ENCODE measurements at places on chromosomes 6 and 20.

GRCh38 chr6:8180327-8181159 is 78.2 kb upstream of the EEF1E1 start:
- peak; percentile 91 for DNase-seq

- peak; percentile 81 for DNase-seq
These were observed 6.2 kb downstream of the CSTL1 start for GRCh38 chr20:23445596-23446217.

GRCh38 chr6:118717106-118717505 is 65.7 kb upstream of the CEP85L start:
- DNase-seq: no peak

DNA sequence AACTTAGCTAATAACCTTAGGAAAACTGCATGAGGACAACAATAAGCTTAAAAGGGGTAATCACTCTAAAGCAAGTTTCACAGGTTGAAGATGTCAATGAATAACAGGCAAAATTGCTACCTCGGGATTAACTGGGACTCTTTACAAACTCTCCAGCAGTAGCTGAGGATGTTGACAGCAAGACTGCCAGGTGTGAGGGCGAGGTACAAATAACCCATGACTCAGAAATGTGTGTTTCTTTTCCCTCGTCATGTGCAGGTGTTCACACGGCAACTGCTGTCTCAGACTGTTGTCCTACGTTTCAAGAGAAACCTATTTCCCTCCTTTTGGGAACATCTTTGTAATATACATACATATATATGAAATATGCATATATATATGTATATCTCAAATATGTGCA is 15.9 kb downstream of the BCAS1 start:
- no peak for DNase-seq

DNA sequence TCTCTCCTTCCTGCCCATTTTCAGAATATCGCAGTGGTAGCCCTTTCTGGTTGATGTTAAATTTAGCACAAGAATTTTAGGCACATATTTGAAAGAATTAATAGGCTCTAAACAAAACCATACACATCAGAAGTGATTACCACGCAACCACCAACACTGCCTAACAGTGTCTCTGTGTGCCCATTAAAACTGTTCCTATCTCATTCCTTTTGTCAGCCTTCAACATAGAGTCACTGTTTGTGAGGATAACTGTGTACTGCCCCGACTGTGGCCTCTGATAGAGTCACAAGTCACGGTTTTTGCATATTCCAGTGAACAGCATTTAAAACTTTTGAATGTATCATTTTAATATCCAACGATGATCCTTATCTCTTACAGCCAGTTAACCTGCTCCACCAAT is 116.8 kb upstream of the TNFAIP3 start:
- DNase-seq: no peak

DNA sequence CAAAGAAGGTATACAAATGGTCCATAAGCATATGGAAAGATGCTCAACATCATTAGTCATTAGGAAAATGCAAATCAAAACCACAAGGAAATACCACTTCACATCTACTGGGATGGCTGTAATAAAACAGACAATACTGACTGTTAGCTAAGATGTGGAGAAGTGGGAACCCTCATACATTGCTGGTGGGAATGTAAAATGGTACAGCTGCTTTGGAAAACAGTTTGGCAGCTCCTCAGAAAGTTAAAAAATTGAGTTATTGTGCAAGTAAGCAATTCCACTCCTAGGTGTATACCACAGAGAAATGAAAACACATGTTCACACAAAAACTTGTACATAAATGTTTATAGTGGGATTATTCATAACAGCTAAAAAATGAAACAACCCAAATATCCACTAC is 173.0 kb upstream of the JAG1 start:
- peak; percentile 13 for DNase-seq

DNA sequence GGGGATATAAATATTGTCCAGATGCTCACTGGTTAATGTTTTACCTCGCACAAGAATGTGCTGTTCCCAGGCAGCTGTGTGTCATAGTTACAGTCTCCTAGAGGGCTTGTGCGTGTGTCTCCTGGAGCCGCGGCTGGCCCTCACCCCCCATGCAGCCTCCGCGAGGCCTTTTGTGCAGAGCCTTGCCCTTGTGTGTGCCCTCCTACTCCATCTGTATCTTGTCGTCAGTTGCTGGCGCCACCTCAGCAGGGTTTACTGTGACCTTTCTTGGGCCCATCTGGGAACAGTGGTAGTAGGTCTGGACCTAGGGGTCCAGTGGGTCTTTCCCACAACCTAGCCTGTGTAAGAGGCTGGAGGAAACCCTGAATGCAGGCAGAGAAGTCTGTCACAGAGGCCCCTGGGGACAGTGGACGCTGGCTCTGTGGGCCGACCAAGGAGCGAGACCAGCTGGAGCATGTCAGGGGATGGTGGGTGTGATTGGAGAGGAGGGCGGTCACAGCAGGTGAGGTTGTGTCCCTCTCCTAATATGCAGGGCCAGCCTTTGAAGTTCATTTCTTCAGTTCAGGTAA is 35.2 kb downstream of the PPP1R14C start:
- DNase-seq: no peak

DNA sequence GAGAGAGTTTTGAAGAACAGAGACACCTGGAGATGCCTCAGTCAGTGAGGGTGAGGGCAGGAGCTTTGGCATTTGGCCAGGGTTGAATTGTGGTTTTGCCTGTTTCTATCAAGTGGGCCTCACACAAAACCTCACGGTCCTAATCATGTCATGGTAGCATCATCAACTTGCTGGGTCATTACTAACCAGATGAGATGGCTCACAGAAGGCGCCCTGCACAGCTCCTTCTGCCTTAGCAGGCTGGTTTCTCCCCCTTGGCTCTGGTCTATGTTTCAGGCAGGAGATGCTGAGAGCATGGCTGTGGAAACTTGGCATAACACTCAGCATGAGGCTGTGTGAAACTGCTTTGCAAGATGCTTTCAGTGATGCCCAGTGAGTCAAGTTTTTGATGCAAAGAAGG is 99.3 kb downstream of the LRRC1 start:
- peak; percentile 35 for DNase-seq

DNA sequence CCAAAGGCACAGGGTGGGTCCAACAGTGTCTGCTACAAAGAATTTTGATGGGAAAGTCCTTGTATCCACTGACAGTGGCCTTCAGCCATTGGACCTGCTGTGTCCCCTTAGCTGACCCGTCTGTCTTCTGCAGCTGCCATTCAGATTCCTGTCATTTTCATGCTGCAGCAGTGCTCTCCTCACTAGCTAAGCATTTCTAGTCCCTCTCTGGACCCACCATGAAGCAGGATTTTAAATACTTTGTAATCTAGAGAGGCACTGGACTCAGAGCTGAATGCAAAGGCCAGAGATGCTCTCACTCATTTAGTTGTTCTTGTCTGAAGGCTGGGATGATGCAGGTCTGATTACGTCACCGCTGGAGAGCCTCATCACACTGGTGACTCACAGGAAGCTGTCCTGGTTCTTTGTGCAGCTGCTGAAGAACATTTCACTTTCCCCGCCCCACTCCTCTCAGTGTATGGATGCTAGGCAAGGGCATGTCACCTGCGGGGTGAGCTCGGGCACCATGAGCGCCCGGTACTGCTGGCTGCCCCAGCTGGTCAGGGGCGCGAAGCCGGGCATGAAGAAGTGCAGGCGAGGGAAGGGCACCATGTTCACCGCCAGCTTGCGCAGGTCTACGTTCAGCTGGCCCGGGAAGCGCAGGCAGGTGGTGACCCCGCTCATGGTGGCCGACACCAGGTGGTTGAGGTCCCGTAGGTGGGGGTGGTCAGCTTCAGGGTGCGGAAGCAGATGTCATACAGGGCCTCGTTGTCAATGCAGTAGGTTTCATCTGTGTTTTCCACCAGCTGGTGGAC is 19.4 kb upstream of the TUBB2A start:
- peak; percentile 94 for DNase-seq

DNA sequence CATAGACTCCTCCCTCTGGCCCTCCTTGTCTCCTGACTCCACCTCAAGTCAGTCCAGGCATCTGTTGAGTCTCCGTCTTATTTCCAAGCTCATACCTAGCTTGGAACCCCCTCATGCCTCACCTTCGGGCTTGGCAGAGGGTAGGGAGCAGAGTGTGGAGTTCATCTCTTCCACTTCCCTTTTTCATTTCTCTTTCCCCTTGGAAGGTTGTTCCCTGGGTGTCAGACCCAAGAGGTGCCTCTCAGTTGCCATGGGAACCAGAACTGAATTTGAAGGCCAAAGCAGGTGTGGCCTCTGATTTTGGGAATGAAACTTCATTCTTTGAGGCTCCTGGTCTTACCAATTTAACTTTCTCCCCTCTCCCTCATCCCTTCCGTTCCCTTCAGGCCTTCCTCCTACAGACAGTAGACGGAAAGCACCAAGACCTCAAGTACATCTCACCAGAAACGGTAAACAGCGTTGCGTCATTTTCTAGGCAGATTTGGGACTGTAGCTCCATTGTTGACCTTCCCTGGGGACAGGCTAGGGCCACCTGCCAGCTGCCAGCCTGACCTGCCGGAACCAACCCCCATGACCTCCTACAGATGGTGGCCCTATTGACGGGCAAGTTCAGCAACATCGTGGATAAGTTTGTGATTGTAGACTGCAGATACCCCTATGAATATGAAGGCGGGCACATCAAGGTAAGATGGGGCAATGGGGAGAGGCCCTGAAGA is 6.6 kb downstream of the CDC25B start:
- DNase-seq: no peak

- no peak for DNase-seq
These were observed 8.7 kb upstream of the DSP start for GRCh38 chr6:7532821-7533220.

DNA sequence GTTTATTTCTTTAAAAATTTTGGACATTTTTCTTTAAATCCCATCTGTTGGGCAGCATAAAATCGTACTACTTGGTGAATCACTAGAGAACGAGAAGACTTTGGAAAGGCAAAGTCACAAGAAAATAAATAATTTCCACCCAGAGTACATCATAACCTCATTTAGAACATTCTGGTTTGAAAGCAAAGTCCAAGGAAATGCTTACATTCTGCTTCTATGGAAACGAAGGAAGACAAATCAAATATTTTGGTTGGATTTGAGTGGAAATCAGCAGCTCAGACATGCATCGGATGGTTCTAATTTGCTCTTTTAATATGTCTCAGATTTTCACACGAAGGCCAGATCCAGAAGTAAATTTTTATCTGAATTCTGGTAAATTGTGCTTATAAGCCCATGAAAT is 60.7 kb upstream of the LTV1 start:
- DNase-seq: no peak

- DNase-seq: no peak
These were observed 58.7 kb downstream of the SNX5 start for GRCh38 chr20:17909869-17910321.

DNA sequence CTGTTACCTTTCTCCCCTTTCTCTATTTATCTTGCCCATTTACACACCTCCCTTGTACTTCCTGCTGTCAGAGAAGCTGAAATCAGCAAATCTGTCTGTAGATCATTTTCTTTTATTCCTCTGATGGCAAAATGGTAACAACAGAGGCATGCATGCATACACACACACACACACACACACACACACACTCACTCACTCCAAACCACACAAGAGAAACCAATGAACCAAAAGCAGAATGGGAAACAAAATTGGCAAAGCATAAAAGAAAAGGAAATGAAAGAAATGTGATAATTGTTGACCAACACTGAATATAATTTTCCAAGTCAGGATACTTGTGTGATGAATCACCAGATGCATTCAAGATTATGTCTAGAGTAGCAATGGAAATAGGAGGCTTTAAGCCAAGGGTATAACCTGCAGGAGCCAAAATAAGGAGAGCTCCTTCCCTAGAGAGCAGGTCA is 172.4 kb downstream of the PLCB4 start:
- DNase-seq: peak; percentile 62

DNA sequence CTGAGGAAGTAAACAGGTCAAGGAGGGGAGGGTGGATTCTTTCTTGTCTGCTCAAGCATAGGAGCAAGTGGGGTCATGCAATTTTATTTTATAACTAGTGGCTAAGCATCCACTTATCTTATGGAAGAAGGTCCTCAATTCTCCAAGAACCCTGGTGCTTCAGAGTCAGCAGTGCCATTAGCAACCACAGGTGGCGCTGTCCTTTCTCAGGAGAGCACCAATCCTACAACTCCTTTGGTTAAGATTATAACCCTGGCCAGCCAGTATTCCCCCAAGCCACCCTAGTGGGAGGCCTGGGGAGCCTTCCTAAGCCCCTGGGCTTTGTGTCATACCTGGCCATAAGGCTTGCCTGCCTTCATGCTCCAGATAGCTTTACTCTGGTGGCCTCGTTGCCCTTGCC is 60.7 kb downstream of the PCSK2 start:
- DNase-seq: no peak

- no peak for DNase-seq
These were observed 89.1 kb downstream of the PREX1 start for GRCh38 chr20:48738399-48739304.

DNA sequence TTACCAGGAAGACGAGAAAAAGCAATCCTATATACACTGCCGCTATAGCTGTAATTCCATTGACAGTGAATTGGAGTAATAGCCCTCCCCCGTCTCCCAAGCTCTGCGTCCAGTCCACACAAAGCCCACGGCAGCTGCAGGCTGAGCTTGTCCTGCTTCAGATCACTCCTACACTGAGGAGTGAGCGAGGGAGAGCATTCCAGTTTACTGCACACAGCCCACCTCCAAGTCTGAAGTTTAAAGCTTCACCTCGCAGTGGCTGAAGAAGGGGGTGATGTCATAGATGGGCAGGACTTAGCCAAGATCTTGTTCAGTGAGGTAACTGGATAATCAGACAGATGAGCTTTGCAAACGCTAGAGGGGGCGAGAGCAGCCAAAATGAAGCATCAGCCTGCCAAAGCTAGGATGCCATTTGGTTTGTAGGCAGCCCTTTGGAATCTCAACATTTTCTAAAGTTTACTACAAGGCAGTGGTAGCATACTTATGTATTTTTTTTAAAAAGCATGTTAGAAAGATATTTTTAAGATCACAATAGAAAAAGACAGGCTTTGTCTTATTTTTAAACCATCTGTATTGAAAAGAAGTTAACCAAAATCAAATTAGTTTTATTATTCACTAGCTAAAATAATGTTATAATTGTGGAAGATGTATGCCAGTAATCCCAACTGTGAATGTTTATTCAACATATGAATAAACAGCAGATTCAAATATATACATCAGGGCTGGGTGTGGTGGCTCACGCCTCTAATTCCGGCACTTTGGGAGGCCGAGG is at the start of gene FLRT3:
Gene FLRT3, minus strand, starts transcription at position 213 of the 772 bp plus-strand sequence. CDS start 10,106 bp downstream, outside the sequence.
- peak; percentile 97 for DNase-seq

DNA sequence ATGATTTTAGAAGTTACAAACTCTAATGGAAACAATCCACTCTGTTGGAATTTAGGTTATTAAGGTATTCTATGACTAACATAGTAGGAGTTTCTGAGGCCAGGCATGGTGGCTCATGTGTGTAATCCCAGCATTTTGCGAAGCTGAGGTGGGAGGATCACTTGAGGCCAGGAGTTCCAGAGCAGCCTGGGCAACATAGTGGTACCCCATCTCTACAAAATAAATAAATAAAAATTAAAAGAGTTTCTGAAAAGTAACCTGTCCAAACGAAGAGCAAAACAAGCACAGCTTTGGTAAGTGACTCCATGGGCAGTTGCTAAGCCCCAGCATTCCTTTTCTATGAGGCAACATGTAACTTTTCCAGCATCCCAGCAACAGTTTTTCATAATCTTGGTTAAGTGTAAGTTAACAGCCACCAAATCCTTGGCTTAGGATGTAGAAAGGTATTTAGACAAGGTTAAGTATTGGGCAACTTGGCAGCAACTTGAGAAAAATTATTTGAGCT is 86.3 kb downstream of the SOX4 start:
- DNase-seq: peak; percentile 30

Measured in foreskin fibroblast (primary cell).